ENCODE measurements at places on chromosomes 6 and 20.

DNA sequence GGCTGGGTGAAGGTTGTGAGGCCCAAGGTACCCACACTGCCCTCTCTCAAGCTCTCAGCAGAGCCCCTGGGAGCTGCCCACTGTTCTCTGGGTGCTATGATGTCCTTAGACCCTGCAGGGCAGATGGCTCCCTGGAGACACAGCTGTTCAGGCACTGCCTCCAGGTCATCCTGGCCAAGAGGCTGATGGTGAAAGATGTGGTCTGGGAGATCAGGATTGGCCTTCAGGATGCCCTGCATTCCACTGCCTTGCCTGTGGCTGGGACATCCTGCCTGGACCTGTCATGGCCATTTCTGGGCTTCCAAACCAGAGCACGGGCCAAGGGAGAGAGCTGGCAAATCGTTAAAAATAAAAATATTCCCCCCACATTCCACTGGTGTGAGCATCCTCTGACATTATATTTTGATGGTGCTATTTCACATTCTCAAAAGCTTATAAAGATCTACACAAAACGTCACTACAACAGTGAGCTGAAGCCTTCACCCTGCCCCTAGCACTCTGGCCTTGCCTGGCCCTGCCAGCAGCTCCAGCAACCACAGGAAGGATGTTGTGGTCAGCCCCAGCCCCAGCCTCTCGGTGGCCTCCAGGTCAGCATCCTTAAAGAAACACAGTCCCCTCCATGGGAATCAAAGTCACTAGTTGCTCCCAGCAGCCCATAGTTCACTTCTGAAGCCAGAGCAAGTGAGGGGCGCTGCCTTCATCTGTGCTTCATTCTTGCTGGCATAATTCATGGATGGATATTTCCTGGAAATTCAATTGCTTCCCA, 13.5 kb upstream of the KCNK16 start:
- no peak for DNase-seq

DNA sequence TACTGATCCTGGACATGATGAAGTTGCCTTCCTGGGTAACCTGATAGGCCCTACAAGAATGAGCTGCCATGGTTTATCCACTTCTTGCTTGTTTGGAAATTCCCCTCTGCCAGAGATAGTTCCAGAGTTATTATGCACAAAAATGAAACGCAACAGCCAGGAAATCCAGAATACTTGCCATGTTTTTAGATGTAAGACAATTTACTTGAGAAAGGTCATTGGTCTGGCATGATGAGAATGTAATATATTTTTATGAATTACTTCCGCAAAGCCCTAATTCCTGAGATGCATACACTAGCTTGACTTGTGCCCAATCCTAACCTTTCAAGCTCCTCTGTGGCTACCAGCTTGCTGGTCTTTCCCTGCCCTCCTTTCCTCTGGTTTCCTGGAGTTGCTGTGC, 27.9 kb upstream of the NT5E start:
- no peak for DNase-seq

DNA sequence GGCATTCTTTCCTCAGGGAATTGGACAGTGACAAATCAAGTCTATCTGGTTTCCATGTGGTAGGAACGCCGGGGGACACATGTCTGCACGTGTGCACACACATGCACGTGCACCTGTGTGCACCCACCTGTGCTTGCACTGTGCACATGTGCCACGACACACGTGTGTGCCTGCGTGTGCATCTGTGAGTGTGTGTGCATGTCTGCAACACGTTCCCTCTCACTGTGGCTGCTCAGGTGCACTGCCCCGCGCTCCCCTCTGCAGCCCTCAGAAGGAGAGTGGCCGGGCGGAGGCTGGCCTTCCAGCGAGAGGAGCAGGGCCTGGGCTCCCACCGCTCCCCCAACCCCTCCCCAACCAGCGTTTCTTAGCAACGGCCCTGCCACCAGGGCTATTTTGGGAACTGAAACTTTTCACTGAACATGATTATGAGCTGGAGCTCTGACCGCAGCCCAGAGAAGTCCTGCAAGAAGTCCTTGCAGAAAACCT, 147.8 kb downstream of the PHACTR3 start:
- no peak for DNase-seq

GRCh38 chr6:137475103-137475502, 19.1 kb downstream of the OLIG3 start:
- DNase-seq: no peak

GRCh38 chr6:149445573-149445972, 39.2 kb downstream of the ZC3H12D start:
- no peak for DNase-seq

DNA sequence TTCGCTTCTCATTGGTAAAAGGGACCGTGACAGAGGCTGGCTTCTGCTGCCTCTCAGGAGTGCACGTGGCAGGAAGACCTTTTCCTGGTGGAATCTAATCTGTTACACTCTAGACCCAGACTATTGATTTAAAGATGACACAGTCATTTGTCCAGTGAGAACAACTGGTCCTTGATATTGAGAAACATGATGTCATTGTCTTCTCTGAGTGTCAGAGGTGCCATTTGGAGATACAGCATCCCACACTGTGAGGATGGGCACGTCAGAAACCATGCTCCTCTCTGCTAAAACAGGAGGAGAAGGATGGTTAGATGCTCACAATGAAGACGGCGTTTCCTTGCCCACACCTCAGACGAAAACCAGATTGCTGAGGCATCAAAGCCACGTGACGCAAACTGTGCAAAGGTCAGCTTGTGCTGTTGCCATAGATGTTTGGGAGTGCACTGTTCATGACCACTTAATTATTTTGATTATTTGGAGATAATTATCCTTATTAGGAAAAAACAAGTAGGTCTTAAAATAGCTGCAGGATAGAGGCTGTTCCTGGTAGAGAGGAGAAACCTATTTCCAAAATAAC, 169.0 kb downstream of the SMOC2 start:
- DNase-seq: no peak

DNA sequence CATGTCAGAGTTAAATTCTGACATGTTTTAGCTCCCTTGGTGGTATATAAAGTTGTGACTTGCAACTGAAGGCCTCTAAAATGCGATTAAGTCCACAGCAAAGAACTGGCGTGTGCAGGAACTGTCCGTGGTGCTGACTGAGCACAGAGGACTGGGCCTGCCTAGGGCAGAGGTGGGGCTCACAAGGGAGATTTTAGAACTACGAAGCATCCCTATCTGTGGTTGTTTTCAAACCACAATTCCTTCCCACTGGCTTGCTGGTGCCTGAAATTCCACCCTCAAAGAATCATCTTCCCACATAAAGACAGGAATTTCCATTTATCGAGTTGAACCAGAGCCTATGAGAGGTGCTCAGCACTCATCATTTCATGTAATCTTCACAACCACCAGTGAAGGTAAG, 30.1 kb downstream of the RIMS4 start:
- DNase-seq: peak; percentile 27

GRCh38 chr6:108268845-108269244, 8.0 kb upstream of the SNX3 start:
- no peak for DNase-seq

DNA sequence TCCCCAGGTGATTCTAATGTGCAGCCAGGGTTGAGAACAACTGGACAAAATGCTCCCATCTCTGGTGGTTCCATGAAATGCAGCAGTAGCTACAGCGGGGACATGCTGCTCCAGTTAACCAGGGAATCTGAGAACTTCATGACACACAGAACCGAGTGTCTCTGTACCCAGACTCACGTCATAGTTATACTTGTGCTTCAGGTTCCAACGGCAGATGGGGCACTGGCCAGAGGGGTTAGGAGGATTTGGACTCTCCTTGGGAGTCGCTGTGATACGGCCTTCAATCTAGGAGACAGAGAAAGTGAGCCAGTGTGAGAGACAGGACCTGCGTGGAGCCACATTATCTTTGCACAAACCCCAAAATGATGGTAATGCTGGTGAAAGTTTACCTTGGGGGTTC, 9.2 kb downstream of the MRPS18A start:
- DNase-seq: no peak

DNA sequence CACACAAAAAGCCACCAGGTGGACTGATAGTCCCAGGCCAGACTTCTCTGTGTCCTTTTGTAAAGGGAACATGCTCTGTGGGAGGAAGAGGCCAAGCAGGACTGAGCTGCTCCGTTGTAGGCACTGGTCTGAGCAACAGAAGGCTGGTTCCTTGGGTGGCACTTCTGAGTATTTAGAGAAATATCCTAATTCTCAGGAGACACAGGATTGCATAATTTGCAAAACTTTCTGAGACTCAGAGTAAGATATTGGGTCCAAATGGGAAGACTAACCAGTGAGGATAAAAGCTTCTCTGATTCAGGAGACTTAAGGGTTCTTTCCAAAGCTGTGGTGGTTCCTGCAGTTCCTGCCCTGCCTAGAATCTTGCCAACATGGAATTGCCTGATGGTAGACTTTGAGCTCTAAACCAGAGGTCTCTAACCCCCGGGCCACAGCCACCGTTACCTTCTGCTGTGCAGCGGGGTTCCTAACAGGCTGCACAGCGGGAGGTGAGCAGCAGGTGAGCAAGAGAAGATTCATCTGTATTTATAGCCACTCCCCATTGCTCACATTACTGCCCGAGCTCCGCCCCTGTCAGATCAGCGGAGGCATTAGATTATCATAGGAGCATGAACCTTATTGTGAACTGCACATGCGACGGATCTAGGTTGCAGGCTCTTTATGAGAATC, 107.0 kb downstream of the OLIG3 start:
- DNase-seq: no peak

DNA sequence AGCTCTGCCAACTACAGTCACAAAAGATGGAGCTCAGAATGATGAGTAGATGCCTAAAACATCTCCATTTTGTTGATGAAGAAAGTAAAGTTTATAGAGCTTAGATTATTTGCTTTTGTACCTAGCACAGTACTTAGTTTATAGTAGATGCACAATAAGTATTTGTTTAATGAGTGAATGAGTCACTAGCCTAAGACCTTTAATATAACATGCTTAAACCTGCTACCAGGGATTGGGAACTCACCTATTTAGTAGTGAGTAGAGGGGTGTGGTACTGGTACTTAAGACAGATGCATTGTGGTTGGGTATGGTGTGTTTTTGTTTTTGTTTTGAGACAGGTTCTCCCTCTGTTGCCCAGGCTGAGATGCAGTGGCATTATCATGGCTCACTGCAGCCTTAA, 35.8 kb downstream of the TRIM38 start:
- DNase-seq: no peak

DNA sequence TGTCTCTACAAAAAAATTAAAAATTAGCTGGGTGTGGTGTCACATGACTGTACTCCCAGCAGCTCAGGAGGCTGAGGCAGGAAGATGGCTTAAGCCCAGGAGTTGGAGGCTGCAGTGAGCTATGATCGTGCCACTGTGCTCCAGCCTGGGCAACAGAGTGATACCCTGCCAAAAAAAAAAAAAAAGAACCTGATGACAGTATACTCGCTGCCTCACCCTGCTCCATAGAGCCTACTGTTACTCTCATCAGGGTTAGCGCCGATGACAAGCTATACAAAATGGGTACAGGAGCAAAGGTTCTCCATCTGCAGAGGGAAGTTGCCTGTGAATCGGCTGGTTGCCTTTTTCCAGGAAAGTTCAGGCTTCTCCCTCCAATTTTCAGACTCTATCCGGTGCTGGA, 53.4 kb downstream of the GMPR start:
- DNase-seq: no peak

DNA sequence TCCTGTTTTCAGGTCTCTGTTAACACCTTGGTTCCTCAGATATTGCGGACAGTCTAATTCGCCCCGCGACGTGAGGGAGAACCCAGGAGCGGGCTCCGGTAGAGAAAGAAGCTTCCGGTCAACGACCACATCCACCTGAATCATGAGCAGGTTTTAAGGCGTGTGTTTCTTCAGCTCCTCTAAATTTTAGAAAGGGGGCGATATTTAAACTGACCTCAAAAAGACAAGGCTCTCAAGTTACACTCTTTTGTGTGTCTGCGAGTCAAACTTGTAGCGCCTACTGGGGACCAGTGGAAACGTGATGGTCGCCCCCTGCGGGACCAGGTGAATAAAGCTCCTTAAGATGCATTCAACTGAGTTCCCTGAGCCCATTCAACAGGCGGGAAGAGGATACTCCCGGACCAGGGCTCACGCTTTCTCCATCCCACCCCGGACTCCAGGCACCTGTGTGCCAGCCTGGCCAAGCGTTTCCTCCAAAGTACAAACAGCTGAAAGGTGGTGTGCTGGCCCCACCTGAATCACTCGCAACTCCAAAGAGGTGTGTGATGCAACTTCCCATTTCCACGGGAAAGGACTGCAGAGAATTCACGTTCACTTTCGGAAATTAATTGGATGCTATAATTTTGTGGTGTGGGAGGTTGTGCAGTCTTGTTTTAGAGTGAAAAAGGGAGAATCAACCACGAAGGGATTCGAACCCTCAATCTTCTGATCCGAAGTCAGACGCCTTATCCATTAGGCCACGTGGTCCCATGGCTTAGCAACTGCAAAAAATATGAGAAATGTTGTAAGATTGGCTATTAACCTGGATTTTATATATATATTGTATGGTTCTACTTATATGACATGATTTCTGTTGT, 17.0 kb downstream of the GPX5 start:
- peak; percentile 70 for DNase-seq

DNA sequence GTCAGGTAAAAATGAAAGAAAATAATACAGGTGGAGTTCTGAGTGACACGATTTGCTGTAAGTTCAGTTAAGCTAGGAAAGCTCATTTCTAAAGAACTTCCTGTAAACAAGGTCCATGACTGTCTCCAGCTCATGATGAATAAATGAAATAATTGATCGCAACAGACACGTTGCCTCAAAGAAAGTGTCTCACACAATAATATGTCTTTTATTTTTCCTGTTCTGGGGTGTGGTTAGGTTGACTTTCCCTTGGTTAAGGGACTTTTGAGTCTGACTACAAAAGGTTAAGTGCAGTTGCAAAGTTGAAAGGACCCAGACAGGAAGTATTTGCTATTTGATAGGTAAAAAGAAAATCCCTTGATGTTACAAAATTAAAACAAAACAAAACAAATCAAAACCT, 304.2 kb upstream of the PRDM1 start:
- no peak for DNase-seq

DNA sequence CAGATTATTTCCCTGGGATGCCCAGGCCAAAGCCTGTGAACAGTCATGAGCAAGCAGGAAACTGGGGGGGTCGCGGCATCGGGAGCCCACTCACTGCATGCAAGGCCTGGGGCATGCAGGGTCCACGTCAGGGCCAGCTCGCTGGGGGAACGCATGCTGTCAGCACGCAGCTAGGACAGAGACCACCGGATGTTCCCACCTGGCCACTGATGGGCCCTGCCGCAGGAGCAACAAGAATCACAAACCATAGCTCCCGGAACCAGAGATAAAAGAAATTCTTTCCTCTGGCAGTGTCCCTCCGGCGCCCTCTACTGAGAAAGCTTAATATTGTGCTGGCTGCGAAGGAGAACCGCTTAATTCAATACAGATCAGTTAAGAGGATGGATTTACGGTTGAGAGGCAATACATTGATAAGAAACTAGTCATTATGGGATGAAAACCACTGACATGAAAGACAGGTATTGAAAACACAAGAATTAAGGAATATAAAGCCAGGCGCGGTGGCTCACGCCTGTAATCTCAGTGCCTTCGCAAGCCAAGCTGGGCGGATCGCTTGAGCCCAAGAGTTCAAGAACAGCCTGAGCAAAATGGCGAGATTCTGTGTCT, 32.6 kb downstream of the C6orf15 start:
- peak; percentile 33 for DNase-seq

DNA sequence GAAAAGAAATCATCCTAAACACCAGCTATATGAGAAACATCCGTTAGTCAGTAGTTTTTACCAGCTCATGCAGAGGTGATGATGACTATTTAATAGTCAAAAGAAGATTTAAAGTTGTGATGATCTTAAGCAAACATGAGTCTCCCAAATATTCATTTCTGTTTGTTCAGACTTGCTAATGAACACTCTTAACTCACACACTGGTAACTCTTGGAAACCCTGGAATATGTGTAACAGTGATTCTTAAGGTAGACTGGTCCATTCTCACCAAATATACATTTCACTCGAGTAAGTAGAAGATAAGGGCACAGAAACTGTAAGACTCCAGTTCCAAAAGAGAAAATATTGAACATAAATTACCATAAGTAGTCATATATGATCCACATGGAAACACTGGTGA, 29.1 kb downstream of the RSPO3 start:
- DNase-seq: no peak
